ENCODE measurements at places on chromosomes 4 and X. TPM values are rescaled to one million over a fixed set of nuclear protein-coding genes. Genes with fewer than 3 reads are reported as not detected.

Gene DCX
- total RNA-seq: not detected

Gene SMIM14
- 61.5 TPM for total RNA-seq

Gene ADAMTS3
- total RNA-seq: 2.2 TPM

Gene CTAG1B
- not detected for total RNA-seq

Gene UGT2B10
- total RNA-seq: not detected

Gene DDIT4L
- 2.2 TPM for total RNA-seq

Gene STARD8
- 1.5 TPM for total RNA-seq

Gene MGAT4D
- total RNA-seq: not detected

GRCh38 chrX:52422884-52423283 is 54.1 kb downstream of the XAGE2 start:
- peak; percentile 54 for DNase-seq

GRCh38 chr4:138344851-138345250 is 102.7 kb upstream of the SLC7A11 start:
- no peak for DNase-seq

DNA sequence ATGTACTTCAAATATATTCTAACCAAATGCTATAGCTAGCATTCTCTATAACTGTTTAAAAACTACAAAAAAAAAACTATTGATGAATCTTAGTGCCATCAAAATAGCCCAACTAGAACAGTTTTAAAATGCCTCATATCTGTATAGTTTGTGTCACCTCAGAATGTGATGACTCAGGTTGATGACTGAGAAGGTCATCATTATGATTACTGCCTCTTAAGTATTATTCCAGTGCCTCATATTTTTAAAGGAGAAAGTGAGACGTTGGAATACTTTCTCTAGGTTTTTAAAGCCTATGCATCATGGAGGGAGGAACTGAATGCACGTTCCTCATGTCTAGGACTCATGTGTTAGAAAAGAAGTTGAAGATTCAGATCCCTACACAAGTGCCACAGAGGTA is 88.2 kb downstream of the TMA16 start:
- DNase-seq: no peak

DNA sequence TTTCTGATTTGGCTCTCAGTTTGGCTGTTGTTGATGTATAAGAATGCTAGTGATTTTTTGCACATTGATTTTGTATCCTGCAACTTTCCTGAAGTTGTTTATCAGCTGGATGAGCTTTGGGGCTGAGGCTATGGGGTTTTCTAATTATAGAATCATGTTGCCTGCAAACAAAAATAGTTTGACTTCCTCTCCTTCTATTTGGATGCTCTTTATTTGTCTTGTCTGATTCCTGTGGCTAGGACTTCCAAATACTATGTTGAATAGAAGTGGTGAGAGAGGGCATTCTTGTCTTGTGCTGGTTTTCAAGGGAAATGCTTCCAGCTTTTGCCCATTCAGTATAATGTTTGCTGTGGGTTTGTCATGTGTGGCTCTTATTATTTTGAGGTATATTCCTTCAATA is 734.7 kb upstream of the FAM241A start:
- DNase-seq: no peak

GRCh38 chr4:143232277-143232676 is 47.6 kb downstream of the USP38 start:
- no peak for DNase-seq

GRCh38 chr4:98716796-98717195 is 58.4 kb upstream of the TSPAN5 start:
- no peak for DNase-seq

- no peak for DNase-seq
These were observed 83.5 kb downstream of the ZNF674 start for GRCh38 chrX:46461660-46462191.

DNA sequence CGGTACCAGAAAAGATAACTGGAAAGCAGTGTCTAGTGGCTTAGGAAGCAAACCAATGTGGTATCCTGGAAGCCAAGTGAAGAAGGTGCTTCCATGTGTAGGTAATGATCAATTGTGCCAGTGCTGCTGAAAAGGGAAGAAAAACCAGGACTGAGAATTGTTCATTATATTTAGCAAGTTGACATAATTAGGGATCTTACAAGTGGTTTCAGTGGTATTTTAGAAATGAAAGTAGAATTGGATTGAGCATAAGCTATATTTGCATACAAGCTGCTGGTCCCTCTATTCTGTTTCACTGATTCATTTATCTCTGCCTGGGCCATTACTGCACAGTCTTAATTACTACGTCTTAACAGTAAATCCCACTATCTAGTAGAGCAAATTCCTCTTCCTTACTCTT is 32.3 kb downstream of the PRDM8 start:
- no peak for DNase-seq

DNA sequence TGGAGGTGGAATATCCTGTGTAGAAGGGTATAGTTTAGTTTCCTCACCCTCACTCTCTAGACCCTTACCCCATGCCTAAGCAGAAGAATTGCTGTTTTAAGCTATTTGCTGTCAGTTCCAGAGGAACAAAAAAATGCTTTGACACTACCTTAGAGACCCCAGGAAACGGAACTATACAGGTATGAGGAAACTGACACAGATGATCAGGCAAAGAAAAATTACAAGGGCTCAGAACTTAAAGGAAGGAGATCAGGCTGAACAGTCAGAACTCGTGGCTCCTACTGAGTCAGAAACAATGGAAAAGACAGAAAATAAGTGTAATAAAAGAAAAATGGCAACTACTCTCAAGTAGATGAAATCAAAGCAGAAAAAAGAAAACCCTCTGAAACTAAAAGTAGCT is 65.6 kb downstream of the BANK1 start:
- DNase-seq: no peak

GRCh38 chr4:148089624-148090023 is 352.6 kb downstream of the NR3C2 start:
- DNase-seq: peak; percentile 68

DNA sequence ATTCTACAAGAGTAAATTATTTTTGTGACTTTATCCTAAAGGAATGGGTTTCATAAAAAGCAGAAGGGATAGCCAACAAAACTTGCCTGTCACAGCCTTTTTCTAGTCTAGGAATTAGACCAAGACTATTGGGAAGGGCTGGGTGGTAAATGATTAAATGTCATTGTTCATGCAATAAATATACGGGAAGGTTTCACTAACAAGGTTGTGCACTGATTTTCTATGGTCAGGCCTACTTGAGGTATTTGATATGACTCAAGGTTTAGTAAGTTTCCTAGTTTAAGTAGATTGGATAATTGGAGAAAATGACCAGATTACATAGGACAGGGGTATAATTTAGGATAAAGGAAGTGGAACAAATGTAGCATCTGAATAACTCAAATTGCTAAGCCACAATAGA is 249.1 kb upstream of the BMP3 start:
- no peak for DNase-seq

DNA sequence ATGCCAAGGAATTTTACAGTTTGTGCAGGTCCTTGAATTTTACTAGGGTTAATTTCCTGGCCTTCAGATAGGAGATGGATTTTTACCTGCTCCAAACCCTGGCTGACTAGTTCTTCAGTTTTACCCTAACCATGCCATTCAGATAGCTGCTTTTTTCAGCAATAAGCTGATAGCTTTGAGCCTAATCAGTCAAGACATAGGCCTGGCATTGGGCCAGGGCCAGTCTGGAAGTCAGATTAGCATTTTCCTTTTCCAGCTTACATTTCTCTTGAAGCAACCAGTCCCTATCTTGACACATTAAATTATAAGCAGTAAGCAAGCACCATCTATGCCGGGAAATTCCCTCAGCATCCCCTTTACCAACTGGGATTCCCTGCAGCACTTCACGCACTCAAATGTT is 177.1 kb downstream of the ADGRA3 start:
- DNase-seq: no peak

- no peak for DNase-seq
These were observed 1.5 kb upstream of the TACR3 start for GRCh38 chr4:103721251-103721650.

DNA sequence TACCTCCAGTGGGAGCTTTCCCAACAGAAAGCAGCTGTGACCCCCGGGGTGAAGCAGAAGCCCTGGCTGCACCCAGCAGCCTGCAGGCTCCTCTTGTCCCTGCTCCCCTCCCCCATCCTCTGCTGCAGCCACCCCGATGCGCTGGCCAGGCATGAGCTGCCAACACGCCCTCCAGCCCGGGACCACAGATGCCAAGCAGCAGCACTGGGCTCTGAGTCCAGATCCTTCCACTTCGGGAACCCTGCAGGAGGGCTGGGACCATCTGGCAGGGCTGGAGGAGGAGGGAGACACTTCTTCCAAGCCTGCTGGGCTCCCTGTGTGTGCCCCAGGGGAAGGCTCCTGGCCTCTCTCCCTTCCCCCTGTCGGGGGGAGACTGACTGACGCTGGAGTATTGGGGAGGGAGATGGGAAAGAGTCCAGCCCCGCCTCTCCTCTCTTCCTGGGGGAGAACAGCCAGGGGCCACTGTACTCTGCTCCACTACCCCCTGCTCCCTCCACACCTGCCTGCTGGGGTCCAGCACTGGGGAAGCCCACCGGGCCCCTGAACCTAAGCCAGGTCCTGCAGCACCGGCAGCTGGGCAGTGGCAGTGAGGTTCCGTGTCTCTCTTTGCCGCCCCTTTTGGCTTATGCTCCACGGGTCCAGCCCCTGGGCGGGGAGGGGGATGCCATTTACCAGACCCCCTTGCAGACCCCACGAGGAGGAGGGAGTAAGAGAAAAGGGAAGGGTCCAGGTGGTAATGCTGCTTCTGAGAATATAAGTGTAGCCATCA is 55.7 kb downstream of the PPP2R2C start:
- DNase-seq: peak; percentile 79

DNA sequence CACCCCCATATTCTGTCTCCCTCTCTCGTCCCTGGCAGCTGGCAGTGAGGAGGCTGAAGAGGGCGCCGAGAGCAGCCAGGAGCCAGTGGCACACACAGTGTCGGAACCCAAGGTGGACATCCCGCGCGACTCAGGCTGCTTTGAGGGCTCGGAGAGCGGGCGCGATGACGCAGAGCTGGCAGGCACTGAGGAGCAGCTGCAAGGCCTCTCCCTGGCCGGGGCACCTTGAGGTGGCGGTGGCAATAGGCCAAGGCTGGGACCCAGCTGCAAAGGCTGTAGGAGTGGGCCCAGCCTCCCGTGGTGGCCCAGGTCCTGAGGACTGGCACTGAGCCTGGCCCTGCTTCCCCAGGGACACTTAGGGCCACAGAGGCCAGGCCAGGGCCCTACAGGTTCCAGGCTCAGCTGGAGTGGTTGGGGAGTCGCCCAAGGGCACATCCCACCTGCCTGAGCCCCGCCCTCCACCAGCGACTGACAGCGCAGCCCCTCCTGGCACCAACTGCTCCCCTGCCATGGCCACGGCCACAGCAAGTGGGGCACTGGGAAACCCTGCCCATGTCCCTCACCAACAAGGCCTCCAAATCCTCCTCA is 13.9 kb downstream of the SASH3 start:
- peak; percentile 58 for DNase-seq

GRCh38 chr4:46676364-46676763 is 232.7 kb downstream of the COX7B2 start:
- DNase-seq: no peak

DNA sequence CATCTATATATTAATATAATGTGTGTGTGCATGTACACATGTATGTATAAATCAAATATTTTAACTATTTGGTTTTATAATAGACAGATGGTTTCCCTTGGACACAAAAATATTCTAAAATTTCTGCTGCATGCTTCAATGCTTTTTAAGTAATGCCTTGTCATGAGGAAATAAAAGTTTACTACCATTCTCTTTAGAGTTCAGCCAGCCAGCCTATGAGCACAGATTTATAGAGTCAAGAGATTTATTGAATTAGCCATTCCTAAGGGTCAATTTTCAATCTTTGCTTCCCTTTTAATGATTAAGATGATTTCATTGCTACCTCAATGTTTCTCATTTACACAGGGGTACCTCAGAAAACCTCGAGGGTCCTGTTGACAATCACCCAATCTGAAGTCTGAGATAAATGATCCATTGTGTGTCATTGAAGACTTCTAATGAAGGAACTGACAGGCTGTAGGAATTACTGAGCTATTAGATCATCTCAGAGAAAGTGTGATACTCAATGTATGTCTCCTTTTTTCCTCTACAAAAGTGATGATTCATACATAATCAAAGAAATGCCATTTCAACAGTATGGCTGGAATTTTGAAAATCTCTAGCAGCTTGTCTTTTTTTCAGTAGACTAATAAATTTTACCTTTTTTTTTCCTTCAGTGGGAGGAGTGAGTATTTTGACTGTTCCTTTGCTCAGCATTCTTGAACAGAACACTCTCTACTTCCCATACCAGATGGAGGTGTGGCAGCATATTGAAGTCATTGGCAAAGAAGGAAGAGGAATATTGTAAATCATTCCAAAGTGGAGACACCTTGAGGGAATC is 222.6 kb upstream of the PCDH18 start:
- DNase-seq: peak; percentile 72

DNA sequence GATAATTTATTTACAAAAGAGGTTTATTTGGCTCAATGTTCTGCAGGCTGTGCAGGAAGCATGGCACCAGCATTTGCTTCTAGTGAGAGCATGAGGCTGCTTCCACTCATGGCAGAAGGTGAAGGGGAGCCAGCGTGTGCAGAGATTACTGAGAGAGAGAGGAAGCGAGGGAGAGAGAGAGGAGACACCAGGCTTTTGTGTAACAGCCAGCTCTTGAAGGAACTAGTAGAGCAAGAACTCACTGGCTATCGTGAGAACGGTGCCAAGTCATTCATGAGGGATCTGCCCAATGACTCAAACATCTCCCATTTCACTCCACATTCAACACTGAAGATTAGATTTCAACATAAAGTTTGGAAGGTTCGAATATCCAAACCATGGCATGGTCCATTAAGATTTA is 12.7 kb downstream of the GUCY1A1 start:
- no peak for DNase-seq

DNA sequence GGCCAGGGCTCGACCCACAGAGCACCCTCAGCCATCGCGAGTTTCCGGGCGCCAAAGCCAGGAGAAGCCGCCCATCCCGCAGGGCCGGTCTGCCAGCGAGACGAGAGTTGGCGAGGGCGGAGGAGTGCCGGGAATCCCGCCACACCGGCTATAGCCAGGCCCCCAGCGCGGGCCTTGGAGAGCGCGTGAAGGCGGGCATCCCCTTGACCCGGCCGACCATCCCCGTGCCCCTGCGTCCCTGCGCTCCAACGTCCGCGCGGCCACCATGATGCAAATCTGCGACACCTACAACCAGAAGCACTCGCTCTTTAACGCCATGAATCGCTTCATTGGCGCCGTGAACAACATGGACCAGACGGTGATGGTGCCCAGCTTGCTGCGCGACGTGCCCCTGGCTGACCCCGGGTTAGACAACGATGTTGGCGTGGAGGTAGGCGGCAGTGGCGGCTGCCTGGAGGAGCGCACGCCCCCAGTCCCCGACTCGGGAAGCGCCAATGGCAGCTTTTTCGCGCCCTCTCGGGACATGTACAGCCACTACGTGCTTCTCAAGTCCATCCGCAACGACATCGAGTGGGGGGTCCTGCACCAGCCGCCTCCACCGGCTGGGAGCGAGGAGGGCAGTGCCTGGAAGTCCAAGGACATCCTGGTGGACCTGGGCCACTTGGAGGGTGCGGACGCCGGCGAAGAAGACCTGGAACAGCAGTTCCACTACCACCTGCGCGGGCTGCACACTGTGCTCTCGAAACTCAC is 3.6 kb downstream of the MID1IP1 start:
- peak; percentile 52 for DNase-seq

DNA sequence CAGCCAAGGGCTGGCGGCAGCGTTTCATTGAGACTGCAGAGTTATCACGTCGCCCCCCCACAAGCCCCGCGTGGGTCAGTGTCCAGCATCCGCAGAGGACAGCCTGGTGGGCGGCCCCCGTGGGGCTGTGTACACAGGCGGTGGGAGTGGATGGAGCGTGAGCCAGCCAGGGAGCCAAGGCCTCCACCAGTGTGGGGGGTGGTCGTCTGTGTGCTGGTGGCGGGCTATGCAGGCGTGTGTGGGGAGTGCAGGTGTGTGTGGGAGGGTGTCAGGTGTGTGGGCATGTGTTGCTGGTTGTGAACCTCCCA is 56.5 kb upstream of the NKX1-1 start:
- DNase-seq: peak; percentile 42

GRCh38 chrX:53440101-53440500 is 5.9 kb upstream of the HSD17B10 start:
- DNase-seq: peak; percentile 60

Data from osteoblast (primary cell).